ENCODE measurements at places on chromosomes 13 and 19.
A peak's percentile ranks its signal among the peaks of the same experiment; 100 is the strongest.

DNA sequence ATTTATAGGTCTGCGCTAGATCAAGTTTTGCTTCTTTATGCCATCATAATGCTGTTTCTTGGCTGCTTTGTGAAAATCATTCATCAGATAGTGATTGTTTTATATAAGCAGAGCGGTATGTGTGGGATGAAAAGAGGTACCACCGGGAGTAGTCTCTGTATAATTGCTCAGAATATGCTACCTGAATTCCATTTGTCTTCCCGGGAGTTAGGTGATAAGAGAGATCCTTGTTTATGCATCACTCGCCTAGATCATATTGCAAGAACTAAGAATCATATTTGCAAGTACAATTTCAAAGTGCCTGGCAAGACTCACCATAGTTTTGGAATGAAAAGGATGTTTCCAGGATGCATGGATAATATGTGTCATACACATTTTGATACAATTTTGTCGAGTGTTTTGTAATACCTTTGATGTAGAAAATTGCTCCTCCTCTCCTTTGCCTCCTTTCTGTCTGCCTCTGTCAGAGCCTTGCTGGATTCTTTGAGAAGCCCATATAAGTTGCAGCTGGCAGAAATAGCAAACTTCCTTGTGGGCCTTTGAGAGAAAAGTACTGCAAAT, 1306.0 kb upstream of the SLC10A2 start:
- no peak for DNase-seq

GRCh38 chr13:52345048-52345447, 60.9 kb downstream of the THSD1 start:
- no peak for DNase-seq

GRCh38 chr13:32840113-32840512, 176.1 kb upstream of the KL start:
- DNase-seq, result no peak

DNA sequence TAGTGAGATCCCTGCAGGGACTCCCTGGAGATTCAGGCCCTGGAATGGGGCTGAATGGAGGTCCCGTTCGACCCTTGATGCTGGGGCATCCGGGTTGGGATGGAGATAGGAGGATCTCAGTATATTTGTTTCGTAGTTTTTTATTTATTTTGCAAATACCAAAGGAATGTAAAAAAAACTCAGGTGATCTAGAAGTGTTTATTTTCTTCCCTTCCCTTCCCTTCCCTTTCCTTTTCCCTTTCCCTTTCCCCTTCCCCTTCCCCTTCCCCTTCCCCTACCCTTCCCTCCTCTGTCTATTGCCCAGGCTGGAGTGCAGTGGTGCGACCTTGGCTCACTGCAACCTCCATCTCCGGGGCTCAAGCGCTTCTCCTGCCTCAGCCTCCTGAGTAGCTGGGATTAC, 4.5 kb downstream of the GTPBP3 start:
- DNase-seq, result no peak

- no peak for DNase-seq
Measured at GRCh38 chr13:27573265-27573664, 47.1 kb downstream of the LNX2 start.

GRCh38 chr19:55352040-55352439, 2.5 kb downstream of the COX6B2 start:
- DNase-seq, result no peak

- DNase-seq, result no peak
Measured at GRCh38 chr19:32178401-32178800, 167.0 kb upstream of the ZNF507 start.

- peak; percentile 36 for DNase-seq
Measured at GRCh38 chr13:25872481-25873241, 179.2 kb downstream of the SHISA2 start.

DNA sequence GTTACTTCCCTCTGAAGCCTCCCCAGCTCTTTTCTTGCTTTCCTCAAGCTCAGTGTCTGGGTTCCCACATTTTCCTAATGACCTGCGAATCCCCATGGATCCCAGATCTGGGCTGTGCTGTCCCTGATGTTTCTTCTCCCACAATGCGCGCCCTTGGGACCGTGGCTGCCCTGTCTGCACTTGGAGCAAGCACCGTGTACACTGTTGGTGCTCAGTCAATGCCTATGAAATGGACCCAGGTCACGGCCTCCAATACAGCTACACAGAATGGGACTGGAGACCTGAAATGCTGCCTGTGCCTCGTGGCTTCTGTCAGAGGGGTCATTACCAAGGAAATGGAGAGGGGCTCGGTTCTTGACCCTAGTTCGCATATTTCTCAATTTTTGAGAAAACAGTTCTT, 160.1 kb upstream of the SOX1 start:
- no peak for DNase-seq

- no peak for DNase-seq
Measured at GRCh38 chr19:2623798-2624197, 78.7 kb downstream of the GNG7 start.

DNA sequence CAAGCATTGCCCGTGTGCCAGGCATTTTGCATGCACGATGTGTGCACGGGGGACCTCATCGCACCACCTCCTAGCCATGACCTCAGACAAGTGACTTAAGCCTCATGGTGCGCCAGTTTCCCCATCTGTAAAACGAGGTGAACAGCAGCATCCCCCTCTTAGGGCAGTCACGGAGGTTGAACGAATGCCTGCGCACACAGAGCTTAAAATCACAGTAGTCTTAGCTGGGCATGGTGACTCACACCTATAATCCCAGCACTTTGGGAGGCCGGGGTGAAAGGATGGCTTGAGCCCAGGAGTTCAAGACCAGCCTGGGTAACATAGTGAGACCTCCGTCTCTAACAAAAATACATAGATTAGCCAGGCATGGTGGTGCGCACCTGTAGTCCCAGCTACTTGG, 48.6 kb downstream of the PIN1 start:
- DNase-seq, result no peak

DNA sequence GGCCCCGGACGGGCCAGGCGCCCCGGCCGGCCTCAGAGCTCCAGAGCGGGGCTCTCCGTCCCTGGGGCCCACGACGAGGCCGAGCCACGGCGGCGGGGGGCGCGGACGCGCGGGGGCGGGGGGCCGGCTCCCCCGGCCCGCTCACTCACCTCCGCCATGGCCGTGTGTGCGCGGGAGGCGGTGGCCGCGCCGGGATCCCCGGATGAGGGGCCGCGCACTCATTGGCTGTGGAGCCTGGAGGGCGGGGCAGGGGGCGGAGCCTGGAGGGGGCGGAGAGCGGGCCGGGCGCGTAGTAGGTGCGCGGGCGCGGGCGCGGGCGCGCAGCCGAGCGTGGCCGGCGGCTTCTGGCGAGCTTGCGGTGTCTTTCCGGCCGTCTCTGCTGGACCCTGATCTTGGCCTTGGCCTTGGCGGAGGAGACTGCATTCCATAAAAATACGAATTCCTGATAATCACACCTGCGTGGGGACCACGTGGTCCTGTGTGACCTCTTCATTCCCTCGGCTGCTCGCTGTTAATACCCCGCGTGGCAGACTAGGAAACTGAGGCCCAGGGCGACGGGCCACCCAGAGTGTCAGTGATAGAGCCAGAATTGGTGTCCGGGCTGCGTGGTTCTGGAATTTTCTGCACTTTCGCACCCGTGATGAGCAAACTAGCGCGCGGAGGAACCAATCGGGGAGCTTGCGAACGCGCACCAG, at the start of gene MIER2:
Gene MIER2 (minus strand): TSS at position 172 of the 695 bp plus-strand sequence. CDS start 14 bp downstream, at position 158.
- no peak for DNase-seq

DNA sequence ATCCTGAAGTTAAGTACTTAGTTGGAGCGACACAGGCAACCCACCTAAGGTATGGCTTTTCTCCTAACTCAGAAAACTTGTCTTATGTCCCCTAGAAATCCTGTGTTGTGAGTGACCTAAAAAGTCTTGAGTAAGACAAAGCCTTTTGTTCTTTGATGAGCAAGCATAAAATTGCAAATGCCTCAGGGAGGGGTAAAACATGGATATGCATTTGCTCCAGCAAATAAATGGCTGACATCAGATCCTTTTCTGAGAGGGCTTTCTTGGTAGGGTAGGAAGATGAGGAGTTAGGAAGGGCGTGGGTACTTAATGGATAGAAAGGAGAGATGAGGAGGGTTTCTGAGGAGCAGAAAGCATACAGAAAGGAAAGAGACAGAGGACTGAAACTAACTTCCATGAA, 163.7 kb downstream of the IER2 start:
- no peak for DNase-seq

- DNase-seq, result peak; percentile 14
Measured at GRCh38 chr19:12676384-12676792, 5.3 kb downstream of the DHPS start.

DNA sequence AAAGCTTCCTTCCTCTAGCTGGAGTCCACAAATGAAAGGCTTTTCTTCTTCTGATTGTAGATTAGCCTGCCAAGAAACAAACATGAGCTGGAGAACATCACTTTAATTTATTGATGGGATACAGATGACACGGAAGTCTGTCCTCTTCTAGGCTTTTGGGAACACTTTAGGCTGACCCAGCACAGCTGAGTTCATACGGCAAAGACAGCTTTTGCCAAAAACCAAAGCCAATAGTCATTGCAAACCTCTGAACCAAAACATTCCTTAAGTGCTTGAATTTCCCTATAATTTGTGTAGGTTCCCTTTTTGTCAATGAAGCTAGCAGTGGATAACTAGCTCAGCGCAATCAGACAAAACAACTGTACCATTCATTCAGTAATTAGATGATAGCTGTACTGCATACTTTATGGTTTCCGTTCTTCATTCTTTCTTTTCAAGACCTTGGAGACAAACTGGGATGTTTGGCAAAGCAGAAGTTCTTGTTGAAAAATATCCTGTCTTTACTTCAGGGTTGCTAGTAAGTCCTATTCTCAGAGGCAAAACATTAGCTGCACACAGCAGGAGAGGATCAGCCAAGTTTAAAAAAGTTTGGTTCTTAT, 95.7 kb upstream of the SPRY2 start:
- no peak for DNase-seq

GRCh38 chr19:11293433-11294389, 2.2 kb upstream of the TSPAN16 start:
- peak; percentile 87 for DNase-seq

- no peak for DNase-seq
Measured at GRCh38 chr13:25776722-25777121, 275.1 kb downstream of the SHISA2 start.

GRCh38 chr19:33000510-33000909, 28.5 kb downstream of the FAAP24 start:
- no peak for DNase-seq

- DNase-seq, result no peak
Measured at GRCh38 chr13:36571444-36571843, 102.4 kb upstream of the SERTM1 start.

DNA sequence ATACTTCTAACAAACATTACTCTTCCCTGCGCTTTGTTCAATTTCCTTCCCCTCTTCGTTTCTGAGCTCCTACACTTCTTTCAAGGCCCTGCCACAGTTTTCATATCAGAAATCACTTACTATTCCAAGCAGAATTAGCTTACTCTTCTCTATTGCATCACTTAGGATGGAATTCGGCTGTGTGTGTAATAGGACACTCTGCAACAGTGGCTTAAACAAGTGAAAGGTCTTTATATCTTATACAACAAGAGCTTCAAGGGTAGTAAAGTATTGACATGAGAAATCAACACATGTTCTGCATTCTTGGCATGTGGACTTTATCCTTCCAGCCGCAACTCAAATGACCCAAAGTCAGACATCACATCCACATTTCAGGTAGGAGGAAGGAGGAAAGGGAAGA, 279.6 kb downstream of the PCDH20 start:
- DNase-seq, result no peak

- DNase-seq, result no peak
Measured at GRCh38 chr19:35724560-35724959, 6.8 kb downstream of the KMT2B start.

DNA sequence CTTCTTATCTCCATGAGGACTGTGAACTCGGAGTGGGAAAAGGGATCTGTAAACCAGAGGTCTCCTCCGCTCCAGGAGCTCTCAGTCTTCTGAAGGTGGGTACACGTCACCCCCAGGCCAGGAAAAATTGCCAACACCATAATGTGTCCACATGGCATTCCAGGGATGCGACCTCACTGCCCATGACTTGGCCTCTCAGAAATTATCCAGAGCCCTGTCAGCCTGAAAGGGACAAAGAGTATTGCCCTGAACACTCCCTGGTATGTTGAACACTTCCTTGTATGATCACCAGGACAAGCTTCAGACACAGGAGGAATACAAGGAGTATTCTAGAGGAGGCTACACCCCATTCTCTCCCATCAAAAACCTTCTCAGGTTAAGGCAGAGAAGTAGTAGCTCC, 81.0 kb upstream of the SLC7A1 start:
- no peak for DNase-seq

DNA sequence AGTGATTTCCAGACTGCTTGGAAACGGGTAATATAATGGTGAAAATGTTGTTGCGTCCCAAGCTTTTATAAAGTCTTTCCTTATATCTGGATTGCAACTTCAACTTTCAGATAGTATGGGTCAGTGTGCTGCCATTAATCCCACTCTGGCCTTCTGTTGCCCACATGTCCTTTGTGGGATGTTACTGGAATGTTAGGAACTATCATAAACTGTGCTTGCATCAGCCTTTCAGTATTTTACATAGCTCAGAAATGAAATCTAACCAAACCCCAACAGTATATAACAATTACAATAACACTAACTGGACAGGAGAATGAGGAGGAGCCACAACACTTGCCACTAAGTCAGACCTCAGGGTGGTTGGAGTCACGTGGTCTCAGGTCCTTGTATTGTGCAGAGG, 78.9 kb downstream of the LNX2 start:
- no peak for DNase-seq

GRCh38 chr19:18120127-18120526, 22.5 kb downstream of the MAST3 start:
- DNase-seq, result no peak

- no peak for DNase-seq
Measured at GRCh38 chr19:58392945-58393724, 2.3 kb upstream of the RNF225 start.

Data from caudate nucleus (tissue), 63 donors.